Esophagus squamous epithelium (tissue), 5 donors: ENCODE measurements at places on chromosomes 7 and 10. TPM values are rescaled to one million over a fixed set of nuclear protein-coding genes. Genes with fewer than 3 reads are reported as not detected.

Gene RHOBTB1
- total RNA-seq = 3.4 TPM

Gene CCL24
- 3.9 TPM for total RNA-seq

Gene TUBAL3
- total RNA-seq = 0.19 TPM

- DNase-seq = no peak
Measured at GRCh38 chr7:101746314-101746713, 71.1 kb upstream of the CUX1 start.

DNA sequence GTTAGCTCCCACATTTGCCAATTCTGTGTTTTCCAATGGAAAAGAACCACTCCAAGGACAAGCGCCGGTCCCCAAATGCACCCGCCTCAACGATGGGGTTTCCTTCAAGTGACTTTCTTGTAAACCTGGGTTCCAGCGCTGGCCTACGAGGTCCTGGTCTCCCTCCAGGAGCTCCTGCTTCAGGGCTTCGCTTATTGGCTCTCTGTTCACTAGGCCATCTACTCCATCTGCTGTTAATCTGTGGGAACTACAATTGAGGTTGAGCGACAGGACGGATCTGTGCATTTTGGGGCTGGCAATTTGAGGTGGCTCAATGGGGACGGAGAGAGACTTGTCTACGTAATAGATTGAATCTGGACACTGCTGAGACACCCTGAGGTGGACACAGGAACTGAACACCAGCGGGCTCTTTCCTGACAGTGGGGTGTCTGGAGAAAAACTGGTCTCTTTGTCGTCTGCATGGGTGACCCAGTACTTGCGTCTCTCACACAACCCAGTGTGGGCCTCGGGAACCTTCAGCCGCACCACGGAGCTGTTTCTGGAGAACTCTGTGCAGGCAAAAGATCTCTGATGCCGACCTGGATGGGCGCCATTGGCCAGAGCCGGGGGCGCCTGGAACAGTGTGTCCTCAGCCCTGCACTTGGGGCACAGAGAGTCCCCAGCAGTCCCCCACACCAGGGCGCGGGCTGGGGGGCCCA lies 115.9 kb upstream of the ADAM12 start:
- no peak for DNase-seq

DNA sequence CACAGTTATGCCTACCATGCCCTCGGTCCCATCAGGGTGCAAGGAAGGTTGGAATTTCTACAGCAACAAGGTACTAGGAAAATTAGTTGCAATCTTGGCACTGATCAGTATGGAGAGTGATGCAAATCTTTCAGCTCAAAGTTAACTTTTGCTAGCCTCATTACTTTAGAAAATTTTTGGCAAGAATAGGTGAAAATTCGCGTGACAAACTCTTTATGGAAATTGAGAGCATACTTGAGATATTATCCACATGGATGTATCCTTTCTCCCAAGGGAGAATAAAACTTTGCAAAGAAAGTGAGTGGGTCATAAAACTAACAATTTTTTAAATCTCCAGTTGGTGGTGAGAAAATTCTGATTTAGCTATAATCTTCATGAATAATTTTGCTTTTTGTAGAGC lies 71.1 kb upstream of the SLC39A12 start:
- DNase-seq = no peak

GRCh38 chr7:159035571-159036073 lies 109.0 kb downstream of the VIPR2 start:
- no peak for DNase-seq
